A549 treated with ZK216348 at 1 μM for 4 hours (cell line): ENCODE measurements at places on chromosomes 1 and 21. TPM values are rescaled to one million over a fixed set of nuclear protein-coding genes. Genes with fewer than 3 reads are reported as not detected.

The HAPLN2 gene
- 0.11 to 0.43 TPM (median 0.20 TPM) in 3 of 5 replicates, not detected in the others for total RNA-seq

The FMO1 gene
- total RNA-seq = not detected in 5 replicates

The CRABP2 gene
- total RNA-seq = 6.6 to 13.0 TPM (median 9.6 TPM) in 5 replicates

The ADAMTS5 gene
- total RNA-seq = not detected in 5 replicates

The ERO1B gene
- 1.6 to 4.8 TPM (median 2.8 TPM) in 5 replicates for total RNA-seq
